Karpas-422 (cell line): ENCODE measurements at places on chromosomes 1 and 21.

GRCh38 chr1:183730886-183731573 is 73.9 kb upstream of the RGL1 start:
- DNase-seq: no peak

DNA sequence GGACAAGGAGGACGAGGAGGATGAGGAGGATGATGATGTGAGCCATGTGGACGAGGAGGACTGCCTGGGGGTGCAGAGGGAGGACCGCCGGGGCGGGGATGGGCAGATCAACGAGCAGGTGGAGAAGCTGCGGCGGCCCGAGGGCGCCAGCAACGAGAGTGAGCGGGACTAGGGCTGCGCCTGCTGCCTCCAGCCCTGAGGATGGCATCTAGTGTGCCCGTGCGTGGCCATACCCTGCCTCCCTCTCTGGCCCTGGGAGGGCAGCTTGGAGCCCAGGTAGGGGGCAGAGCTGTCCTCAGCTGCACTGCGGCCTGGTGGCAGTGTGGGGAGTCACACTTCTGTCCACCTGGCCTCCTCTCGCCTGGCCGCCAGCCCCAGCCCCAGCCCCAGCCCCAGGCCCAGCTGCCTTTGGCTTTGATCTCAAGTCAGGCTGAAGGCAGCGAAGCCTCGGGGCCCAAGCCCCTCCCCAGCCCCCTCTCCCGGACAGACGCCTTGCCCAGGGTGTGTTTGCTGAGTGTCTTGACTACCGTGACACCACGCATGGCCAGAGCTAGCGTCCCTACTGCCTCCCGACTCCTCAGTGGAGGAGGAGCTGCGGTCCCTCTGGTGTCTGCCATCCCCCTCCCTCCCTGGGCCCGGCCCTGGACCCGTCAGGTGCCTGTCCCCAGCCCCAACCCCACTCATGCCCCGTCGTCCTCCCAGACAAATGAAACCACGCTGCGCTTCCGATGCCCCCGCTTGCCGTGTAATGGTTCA is 155.2 kb downstream of the PEX14 start:
- no peak for DNase-seq

DNA sequence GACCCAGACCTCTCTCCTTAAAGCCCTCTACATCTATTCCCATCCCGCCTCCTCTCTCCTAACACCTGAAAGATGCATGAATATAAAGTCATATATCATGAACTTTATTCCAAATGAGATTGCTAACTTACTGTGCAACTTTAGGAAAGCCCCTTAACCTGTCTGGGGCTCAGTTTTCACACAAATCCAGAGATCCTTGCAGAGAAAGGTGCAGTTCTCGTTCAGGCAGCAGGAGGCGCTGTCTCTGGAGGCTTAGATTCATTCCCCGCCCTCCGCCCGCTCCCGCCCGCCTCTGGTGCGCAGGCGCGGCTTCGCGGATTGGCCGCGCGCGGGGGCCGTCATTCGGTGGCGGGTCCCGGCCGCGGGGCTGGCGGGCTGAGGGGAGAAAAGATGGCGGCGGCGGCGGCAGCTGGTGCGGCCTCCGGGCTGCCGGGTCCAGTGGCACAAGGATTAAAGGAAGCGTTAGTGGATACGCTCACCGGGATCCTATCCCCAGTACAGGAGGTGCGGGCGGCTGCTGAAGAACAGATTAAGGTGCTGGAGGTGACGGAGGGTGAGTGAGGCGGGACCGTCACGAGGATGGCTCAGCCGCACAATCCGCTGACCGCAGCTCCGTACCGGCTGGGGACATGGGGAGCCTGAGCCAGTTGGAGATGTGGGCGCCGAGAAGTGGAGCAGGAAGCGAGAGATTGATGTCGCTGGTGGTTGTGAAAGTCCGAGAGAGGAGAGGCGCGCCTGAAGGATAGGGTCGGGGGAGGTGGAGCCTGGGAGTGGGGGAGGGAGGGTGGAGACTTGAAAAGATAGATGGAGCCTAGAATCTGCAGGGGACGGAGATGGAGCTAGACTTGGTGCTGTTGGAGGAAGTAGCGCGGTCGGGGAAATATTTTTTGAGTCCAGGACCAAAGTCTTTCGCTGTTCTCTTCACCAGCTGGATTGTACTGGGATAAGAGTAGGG is at the start of gene IPO9:
Gene IPO9, plus strand, starts transcription at position 338 of the 955 bp plus-strand sequence. Its CDS starts 53 bp downstream, at position 391.
- DNase-seq: peak; percentile 98

GRCh38 chr1:53130878-53131589 is 11.4 kb downstream of the SLC1A7 start:
- DNase-seq: no peak

DNA sequence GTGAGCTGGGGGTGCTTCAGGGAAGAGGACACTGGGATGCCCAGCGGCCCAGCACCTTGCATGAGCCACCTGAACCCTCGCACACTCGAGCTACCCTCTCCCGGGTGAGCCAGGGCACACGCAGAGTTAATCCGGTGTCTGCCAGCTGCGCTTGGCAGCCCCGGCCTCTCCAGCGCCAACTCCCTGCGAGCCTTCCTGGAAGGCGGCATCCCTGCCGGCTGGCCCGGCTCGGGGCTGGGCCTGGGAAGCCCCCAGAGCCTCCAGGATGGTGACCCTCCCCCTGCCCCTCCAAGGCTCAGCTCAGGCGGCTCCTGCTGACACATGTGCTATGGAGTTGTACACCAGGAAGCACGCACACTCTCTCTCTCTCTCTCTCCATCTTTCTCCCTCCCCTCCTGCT is 48.7 kb downstream of the RAP1GAP start:
- DNase-seq: no peak

- DNase-seq: peak; percentile 88
These were observed 49.8 kb upstream of the RIPK4 start for GRCh38 chr21:41816583-41817165.

DNA sequence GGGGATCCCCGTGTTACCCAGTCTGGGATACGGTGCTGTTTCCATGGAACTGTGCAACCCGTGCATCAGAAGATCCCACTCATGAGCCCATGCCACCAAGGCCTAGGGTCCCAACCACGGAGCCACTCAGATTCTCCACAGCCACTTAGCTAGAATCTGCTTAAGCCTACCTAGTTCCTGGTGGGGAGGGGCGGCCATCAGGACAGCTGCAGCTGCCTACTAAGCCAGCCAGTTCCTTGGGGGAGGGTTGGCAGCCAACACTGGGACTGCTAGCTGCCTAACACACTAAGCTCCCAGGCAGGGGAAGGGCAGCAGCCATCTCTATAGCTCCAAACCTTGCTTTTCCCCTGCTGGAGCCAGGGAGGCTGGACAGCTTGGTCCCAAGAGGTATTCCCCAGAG is 549.2 kb upstream of the BRINP3 start:
- DNase-seq: no peak

DNA sequence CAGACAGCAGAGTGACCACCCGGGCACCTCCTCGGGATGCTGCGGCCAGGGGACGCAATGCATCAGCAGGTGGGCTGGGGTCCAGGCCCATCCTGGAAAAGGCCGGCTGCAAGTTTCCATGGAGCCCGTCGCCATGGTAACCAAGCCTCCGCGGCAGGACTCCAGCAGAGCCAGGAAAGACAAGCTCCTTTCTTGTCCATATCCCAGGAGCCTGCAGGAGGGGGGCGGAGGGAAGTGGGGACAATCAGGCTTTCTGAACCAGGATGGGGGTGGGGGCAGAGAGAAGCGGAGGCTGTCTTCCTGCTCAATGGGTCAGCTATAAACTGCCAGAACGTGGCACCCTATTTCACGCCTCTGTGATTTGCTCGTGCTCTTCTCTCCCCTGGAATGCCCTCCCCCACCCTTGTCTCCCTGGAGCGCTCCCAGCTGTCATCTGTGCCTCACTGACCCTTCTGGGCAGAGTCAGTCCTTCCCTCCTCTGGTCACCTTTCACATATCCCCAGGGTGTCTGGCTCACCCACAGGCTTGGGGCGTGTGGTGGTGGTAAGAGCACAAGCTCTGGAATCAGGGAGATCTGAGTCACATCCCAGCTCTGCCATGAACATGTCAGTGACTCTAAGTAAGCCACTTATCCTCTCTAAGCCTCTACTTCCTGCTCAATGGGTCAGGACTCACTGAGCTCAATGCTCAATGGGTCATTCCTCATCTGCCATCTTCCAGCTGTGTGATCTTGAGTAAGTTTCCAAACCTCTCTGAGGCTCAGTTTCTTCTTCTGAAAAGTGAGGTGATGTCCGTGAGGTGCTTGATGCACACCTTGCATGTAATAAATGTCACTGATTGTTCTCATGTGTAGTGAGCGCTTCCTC is 58.9 kb upstream of the LAPTM5 start:
- DNase-seq: no peak

GRCh38 chr1:193013005-193013404 is 46.2 kb downstream of the UCHL5 start:
- DNase-seq: no peak

DNA sequence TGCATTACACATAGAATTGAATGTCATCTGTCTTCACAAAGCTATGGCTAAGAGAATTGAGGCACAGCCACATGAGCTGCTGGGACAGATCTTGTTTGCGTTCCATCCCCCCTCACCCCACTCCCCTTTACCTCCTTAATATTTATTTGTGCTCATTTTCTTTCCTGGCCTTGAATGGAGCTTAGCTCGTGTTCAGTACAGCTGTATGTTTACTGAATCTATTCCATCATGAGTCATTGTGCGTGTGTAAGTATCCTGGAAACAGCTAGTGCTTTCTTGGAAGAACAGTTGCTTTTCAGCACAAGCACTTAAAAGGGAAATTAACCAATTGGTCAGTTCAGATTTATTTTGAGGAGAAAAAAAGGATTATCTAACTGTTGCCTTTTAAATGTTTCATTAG is 14.7 kb downstream of the PROX1 start:
- no peak for DNase-seq

GRCh38 chr21:37873655-37874054 is 42.6 kb downstream of the KCNJ6 start:
- DNase-seq: no peak
